Right cardiac atrium (tissue), 5 donors: ENCODE measurements at places on chromosomes 7 and 10.

- DNase-seq = no peak
Observed at GRCh38 chr7:100044718-100045117, 4.9 kb upstream of the ZSCAN21 start.

DNA sequence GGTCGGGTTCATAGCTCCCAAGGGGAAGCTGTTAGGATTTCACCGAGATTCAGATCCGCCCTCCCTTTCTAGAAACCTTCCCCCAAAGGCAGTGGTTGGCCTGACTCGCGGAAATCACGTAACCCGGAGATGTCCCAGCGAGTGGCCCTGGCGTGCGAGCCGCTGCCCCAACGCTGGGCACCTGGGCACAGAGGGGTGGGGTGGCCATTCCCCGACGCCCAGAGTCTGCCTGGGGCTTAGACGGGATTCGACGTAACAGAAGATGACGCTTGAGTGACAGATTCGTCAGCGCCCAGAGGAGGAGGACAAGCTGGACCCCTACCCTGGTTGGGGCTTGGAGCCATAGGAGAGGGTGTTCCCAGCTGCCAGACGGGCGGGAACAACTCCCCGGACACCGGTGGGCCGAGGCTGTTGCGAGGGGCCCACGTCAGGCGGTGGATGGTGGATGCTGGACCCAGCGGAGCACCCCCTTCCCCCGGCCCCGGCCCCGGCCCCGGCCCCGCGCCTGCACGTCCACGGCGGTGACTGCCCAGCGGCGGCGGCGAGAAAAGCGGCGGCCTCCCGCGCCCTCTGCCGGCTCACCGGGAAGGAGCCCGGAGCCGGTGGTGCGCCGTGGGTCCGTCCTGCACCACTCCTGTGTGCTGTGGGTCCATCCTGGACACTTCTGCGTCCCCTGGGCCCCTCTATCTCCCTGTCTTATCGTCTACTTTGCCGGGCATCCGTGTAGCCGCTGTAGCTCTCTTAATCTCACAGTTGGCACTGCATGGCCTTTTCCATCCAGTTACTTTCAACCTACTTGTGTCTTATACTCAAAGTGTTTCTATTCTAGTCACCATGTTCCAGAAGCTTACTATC, 35.4 kb upstream of the KNDC1 start:
- DNase-seq = peak; percentile 65

GRCh38 chr7:28530175-28530802, 118.0 kb downstream of the CREB5 start:
- peak; percentile 89 for DNase-seq

DNA sequence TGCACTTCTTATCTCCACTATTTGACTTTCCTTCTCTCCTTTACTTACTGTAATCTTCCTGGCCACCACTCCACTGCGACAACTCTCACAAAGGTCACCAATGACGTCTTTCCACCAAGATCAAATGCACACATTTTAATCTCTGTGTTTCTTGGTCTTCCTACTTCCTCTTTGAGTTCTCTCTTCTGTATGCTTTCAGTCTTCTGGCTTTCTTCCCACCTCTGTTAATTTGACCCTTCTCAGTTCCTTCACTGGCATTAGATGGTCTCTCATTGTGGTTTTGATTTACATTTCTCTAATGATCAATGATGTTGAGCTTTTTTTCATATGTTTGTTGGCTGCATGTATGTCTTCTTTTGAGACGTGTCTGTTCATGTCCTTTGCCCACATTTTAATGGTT, 31.9 kb downstream of the FAM107B start:
- no peak for DNase-seq

DNA sequence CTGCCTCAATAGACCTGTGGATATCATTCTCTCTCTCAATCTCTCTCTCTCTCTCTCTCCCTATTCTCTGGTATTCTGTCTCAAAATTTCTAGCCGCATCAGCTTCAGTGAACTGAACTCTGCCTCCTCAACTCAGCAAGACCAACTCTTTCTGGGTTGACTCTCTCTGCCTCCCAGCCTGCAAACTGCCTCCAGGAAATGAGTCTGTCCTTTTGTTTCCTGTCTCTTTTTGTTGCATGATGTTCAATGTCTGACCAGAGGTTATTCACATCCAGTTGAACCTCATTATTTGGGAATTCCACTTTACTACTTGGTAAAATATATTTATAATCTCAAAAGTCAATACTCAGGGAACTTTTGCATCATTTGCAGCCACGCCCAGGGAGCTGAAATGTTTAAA, 682.7 kb upstream of the FZD8 start:
- no peak for DNase-seq

DNA sequence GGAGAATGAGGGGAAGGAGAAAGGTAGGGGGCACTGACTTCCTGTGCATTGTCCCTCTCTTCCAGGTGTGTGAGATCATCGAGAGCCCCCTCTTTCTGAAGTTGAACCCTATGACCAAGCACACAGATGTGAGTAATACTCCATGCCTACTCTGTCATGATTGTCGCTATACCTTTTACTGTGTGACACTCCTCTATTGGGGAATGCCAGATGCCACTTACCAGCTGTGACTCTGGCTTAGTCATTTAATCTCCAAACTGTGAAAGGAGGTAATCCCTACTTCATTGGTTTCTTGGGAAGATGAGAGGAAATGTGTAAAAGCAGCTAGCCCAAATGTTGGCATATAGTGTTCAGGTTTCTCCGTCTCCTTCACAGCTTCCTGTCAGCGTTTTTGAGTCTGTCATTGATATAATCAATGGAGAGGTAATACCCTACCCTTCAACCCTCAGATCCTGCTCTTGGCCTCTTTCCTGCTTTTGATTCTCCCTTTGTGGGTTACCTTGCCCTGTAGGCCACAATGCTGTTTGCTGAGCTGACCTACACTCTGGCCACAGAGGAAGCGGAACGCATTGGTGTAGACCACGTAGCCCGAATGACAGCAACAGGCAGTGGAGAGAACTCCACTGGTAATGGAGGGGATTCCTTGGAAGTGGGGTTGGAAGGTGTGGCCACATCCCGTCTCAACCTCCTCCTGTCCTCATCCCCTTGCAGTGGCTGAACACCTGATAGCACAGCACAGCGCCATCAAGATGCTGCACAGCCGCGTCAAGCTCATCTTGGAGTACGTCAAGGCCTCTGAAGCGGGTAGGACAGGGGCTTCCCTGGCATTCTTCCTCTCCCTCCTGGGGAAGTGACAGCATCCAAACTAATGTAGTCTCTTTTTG, 2.0 kb downstream of the COPS6 start:
- DNase-seq = no peak

GRCh38 chr7:7696458-7697119, 21.8 kb downstream of the RPA3 start:
- no peak for DNase-seq

GRCh38 chr10:113982296-113982695, 61.4 kb upstream of the ADRB1 start:
- no peak for DNase-seq

- no peak for DNase-seq
Observed at GRCh38 chr7:139699640-139700504, 77.9 kb downstream of the HIPK2 start.

- no peak for DNase-seq
Observed at GRCh38 chr10:110872984-110873923, 1.5 kb downstream of the PDCD4 start.
